ENCODE measurements at places on chromosomes 4 and X.

DNA sequence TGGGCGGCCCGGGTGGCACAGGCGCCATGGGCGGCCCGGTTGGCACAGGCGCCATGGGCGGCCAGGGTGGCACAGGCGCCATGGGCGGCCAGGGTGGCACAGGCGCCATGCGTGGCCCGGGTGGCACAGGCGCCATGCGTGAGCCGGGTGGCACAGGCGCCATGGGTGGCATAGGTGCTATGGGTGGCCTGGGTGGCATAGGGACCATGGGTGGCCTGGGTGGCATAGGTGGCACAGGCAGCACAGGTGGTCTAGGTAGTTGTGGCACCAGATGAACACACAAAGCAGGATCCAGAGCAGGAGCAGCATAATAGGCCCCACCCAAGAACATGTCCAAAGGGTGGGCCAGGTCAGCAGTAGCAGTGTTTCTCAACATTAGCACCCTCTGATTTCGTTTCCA, 4.3 kb downstream of the ESX1 start:
- DNase-seq: no peak

DNA sequence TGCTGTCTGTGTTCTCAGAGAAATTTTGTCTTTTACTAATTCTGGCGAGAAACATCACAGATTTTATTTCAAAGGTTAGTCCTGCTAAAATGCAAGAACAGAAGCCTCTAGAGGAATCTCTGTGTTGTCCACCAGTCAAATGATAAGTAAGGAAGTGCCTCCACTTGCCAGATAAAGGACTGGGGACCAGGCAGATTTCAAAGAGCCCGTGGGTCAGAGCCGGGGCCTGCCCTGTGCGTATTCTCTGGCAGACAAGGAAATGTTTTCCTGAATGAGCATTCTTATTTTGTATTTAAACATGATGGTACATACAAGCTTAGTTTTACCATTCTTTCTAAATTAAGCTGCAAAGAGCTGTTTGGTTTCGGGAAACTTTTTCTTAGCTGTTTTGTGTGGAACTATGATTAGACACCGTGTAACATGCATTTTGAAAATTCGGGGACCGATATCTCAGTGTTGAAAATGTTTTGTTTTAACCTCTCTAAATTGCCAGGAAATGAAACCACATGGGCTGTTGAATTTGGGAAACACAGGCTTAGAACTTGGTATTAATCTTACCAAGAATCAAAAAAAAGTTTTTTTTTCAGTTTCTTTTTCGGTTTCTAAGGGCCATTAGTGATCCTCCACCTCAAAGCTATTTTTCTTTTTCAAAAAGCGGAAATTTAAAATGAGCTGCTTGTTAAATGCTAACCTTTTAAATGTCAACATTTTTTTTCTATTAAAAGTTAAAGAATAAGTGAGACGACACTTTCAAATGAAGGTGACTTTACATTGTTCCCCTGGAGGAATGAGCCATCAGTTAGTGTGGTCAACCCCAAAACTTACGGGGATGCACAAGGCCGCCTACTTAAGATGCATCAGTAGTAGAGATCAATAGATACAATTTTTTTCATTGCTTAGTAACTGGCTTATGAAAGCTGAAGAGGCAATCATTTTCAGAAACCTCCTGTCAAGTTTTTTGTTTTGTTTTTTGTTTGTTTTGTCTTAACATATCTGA, 89.6 kb upstream of the MTM1 start:
- no peak for DNase-seq

DNA sequence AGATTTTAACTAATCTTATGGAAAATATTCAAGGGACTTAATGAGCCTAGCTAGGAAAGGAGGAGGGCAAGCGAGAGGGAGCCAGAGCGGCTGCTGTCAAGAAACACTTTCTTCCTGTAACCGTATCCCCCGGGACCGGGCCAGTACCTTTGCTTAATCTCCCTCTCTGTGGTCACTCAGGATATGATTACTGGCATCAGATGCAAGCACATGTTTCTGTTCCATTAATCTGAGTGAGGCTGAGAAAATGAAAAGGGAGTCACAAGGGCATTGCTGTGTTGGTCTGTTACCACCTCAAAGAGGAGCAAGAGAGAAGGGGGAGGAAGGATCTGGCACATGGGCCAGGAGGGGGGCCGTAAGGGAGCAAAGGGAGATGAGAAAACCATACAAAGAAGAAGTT, 356.7 kb upstream of the GATB start:
- DNase-seq: no peak

DNA sequence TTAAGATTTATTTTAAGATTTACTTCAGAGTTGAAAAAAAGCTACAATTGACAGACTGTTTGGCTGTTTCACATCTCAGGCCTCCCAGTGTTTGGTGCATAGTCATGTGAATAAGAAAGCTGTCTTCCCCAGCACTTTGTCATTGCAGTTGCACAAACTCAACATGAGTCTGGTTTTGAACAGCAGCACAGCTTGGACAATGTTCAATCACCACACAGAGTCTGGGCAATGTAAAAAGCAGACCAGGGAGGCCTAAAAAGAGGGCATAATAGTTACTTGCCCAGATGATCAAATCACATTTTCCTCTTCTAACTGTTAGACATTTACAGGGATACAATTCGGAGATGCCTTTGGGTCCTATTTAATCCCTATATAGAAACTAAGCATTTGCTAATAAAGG, 1055.0 kb downstream of the RPA4 start:
- no peak for DNase-seq

DNA sequence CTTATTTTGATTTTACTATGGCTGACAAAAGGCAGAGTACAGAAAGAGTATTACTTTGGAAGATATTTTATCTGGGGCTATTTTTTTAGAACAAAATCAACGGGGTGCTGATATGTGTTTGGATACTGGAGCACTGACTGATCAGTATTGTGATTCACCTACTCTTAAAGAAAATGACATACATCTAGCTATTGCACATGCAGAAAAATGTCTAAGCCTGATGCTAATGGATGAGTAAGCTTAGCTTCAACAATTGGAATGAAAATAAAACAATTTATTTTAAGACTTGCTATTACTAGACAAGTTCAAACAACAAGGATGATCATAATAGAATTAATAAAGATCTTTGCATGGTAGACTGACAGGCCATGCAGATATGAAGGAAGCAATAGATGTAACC, 262.0 kb downstream of the PPP1R2C start:
- no peak for DNase-seq

- no peak for DNase-seq
Observed at GRCh38 chr4:53962516-53963225, 101.7 kb downstream of the CHIC2 start.

- DNase-seq: no peak
Observed at GRCh38 chrX:106612393-106612763, 600 bp downstream of the RADX start.

DNA sequence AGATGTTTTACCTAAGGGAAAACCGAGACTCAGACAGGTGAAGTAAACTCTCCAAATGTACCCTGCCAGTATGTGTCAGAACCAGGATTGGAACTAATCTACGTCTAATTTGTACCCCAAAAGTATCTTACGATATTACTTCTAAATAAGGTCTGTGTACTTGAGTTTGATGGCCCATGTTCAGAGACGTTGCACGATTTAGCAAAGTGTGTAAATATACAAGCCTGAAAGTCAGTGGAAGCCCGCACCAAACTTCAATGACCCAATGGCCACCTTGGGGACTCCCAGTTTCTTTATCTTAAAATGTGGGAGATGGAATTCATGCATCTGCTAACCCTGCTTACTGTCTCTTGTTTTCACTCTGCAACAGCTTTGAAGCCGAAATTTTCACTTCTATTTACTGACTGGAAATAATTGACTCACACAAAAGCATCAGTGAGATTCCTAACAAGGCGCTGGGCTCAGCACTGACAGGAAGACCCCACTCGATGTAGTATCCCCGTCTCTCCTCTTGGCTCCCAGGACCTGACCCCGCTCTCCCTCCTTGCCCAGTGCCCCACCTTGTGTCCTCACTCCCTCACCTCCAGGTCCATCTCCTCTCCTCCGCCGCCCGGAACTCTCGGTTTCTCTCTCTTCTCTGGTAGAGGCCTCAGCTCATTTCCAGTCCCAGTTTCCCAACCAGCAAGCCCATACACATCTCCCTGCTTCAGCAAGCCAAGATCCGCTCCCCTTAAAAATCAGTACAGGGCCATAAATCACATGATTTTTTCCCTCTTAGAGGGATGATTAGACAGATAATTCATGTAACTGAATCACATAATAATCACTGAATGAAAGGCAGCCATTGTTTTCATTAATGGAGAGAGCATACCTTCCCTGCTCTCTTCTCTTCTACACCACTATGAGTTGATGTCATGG, 42.8 kb downstream of the ENPP6 start:
- no peak for DNase-seq

DNA sequence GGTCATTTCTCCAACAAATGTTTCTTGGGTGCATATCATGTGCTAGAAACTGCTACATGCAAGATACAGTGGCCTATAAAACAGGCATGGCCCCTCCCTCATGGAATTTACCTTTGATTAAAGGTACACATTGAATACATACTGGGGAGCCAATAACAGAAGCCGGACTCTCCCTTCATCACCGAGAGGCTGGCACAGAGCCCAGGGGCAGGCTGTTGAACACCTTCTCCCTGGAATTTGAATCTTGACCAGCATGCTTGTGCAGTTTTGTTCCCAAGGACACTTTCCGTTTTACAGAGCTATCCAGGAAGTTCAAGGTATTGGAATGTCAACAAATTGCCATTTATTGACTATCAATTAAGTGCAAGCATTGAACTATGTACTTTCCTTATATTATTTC, 33.2 kb downstream of the PPARGC1A start:
- DNase-seq: no peak

DNA sequence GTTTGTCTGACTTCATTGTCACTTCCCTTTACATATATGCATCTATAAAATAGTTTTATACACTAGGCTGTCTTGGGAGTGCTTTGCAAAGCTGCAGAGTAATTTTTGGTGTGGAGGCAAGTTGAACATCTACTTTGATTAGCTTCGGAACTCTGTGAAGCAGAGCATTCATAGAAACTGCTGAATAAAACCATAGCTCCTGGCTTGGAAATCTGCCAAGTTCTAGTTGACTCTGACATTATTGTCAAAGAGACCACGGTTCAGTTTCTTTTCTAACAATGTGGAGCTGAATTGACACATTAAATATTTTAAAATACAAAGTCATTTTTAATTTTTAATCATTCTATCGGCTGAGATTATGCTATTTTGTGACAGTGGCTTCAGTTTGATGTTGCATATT, 335.0 kb downstream of the BMPR1B start:
- no peak for DNase-seq

DNA sequence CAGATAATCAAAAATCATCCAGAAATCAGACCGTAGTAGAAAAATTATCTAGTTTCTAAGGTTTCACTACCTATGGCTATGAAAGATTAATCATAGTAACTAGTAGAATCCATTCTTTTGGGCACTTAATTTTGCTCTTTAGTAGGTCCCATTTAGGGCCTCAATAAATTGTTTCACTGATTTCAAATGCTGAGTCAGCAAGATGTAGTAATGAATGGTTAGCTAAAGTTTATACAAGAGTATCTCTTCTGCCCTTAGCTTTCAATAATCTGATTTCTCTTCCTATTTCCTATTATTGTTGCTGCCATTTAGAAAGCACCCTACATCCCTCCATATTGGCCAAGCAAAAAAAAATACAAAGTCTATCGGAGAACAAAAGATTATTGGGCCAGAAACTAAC, 283.2 kb upstream of the PCDH10 start:
- DNase-seq: no peak

- peak; percentile 38 for DNase-seq
Observed at GRCh38 chr4:15231265-15232091, 196.4 kb upstream of the C1QTNF7 start.

DNA sequence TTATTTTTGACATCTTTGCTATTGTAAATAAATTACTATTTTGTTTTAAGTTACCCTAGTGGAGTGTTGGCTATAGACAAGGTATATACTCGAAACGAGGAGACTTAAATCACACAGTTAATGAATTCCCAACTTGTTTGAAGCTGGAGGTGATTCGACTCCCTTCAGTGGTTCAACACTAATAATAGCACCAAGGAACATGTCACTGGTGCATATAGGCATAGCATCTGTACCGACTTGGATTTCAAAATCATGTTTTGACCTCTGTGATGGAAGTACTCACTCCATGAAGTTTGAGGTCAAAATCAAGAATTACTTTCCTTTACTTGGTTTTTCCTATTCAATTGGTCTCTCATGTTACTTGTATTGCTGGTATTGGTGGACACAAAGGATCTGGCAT, 66.5 kb downstream of the ZFX start:
- DNase-seq: no peak

DNA sequence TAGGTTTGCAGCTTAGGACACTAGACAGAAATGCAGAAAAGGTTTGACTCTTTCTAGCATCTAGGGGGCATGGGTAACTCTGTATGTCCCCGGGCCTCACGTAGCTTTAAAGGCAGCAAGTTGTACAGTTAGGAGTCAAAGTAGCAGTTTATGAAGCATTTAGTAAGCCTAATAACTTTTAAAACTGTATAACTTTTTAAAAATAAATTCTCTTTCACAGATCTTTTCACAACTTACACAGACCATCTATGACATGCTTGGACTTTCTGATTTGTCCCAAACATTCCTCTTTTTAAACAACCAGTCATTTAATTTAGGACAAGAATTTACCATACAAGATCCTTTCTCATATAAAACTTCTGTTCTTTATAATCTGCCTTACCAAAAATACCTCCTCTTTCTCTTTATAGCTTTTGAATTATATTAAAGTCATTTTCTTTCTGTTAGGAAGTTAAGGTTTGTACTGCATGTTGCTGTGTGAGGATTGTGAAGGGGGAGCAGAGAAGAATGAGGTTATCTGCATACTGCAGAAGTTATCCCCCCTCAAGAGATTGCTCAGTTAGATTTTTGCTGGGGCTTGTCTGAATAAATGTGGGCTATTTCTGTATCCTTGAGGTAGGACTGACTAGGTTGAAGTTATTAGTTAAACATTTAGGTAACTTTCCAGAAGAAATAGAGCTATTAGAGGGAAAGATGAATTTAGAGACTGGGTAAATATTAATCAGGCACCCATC, 94.3 kb downstream of the CPE start:
- no peak for DNase-seq

GRCh38 chr4:13322681-13323101, 161.4 kb downstream of the RAB28 start:
- no peak for DNase-seq

DNA sequence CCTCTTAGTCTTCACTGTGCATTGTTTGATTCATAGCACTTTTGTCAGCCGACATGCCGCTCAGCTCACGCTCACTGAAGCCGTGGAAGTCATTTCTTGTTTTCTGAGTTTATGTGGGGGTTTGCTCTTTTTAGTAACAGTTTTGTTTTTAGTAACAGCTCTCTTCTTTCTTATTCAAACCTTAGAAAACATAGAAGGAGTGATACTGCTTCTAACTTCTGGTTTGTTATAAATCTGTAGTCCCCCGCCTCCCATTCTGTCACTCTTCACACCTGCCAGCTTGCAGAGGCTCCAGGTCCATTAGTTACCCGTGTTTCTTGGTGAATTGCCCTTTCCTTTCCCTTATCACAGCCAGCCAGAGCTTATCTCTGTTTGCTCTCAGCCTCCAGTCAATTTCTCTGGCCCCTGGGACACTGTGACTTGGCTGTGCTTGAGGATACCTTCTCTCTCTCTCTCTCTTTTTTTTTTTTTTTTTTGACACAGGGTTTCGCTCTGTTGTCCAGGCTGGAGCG, 50.5 kb downstream of the GRK4 start:
- no peak for DNase-seq

GRCh38 chrX:41317477-41318208, 16.3 kb upstream of the DDX3X start:
- DNase-seq: no peak

GRCh38 chr4:90171491-90171890, 44.3 kb downstream of the CCSER1 start:
- no peak for DNase-seq

Data from activated CD8-positive, alpha-beta memory T cell treated with anti-CD3 and anti-CD28 coated beads for 48 hours (primary cell).